Effector memory CD8-positive, alpha-beta T cell (primary cell): ENCODE measurements at places on chromosomes 5 and 9.

- H3K36me3 ChIP-seq: peaks cover 11% of the 10 kb centered on the region
- no peak overlapping the region for H3K27ac ChIP-seq
Measured at GRCh38 chr5:14851999-14852526, 19.5 kb downstream of the ANKH start.

- H3K4me1 ChIP-seq: no peaks in the 10 kb centered on the region
- no peak for DNase-seq
- no peak overlapping the region for H3K27ac ChIP-seq
- H3K4me3 ChIP-seq: no peak overlapping the region
Measured at GRCh38 chr9:89866701-89867100, 261.9 kb downstream of the GADD45G start.

DNA sequence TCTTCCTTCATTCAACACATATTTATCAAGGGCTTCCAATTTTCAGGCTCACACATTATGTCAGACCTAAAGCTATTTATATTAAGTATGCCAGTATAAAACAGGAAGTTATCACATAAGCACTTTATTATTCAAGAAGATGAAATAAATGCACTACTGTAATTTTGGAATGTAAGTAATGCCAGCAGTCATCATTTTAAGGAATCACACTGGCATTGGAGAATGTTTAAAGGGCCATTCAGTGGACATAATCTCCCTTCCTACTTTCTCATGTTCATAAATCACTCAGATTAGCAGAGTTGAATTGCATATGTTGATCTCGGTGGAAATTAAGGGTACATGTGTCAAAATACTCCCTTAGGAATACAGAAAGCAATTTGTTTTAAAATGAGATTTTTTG is 164.4 kb downstream of the GIN1 start:
- H3K4me3 ChIP-seq: no peak overlapping the region
- H3K27ac ChIP-seq: no peak overlapping the region
- DNase-seq: no peak
- peaks cover 11% of the 10 kb centered on the region for H3K36me3 ChIP-seq
- H3K4me1 ChIP-seq: no peaks in the 10 kb centered on the region

- DNase-seq: no peak
- peak overlapping the region; percentile 20 for H3K27ac ChIP-seq
- no peak overlapping the region for H3K4me3 ChIP-seq
Measured at GRCh38 chr9:133621725-133622267, 12.6 kb upstream of the FAM163B start.

DNA sequence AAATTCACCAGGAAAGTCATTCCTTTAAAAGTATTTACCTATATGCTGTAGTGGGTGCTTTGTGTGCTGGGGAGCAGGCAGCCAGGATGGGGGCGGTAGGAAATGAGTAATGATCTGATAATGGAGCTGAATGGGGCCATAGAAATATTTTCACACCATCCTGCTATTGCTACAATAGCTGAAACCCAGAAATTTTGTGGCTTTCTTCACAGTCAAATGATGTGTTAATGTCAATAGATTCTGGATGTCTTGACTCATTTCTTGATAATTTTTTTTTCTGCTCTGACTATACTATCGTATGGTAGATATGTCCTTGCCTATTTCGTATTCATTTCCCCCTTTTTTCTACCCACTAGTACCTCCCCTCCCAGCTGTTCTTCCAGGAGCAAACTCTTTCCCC is 59.5 kb downstream of the RORB start:
- DNase-seq: no peak
- no peak overlapping the region for H3K4me3 ChIP-seq
- no peaks in the 10 kb centered on the region for H3K36me3 ChIP-seq
- H3K4me1 ChIP-seq: no peaks in the 10 kb centered on the region
- H3K27me3 ChIP-seq: no peaks in the 10 kb centered on the region

DNA sequence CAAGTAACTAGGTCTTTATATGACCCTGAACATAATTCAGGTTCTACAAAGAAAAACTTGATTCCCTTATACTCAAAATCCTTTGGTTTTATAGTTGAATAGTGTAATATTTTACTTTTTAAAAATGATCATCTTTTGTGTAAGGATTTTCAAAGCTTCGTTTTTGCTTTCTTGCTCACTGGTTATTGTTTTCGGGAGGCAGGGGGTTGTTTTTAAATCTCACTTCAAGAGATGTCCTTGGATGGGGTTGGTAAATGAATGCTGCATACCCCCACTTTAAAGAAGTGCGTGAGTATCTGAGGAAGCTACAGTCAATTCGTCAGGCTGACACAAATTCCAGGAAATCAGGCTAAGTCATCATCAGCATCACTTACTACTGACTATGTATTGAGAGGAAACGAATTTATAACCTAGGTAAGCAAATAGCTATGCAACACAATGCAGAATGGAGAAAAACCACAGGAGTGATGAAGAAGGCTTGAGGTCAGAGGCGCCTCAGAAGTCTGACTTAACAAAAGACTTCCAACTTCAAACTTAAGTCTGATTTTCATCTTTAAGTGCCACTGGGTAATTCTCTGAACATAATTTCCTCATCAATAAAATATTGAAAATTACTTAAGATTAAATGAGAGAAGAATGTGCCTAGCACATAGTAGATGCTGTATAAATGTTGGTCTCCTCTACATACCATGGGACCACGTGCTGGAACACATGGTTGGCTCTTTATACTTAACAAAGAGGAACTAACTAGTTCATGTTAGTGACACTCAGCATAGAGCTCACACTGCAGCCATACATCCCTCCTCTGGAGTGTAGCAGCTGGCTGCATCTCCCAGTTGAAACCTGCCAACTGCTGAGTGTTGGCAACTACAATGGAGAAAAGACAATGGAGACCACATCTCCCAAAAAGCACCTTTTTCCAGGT is 106.0 kb upstream of the KIF2A start:
- no peaks in the 10 kb centered on the region for H3K36me3 ChIP-seq
- no peak overlapping the region for H3K27ac ChIP-seq
- no peaks in the 10 kb centered on the region for H3K4me1 ChIP-seq
- no peak overlapping the region for H3K4me3 ChIP-seq
- peaks cover 42% of the 10 kb centered on the region for H3K27me3 ChIP-seq
- DNase-seq: no peak

GRCh38 chr5:95761771-95762651 is 30.9 kb downstream of the RHOBTB3 start:
- no peak for DNase-seq
- H3K36me3 ChIP-seq: no peaks in the 10 kb centered on the region
- H3K27me3 ChIP-seq: no peaks in the 10 kb centered on the region
- peaks cover 30% of the 10 kb centered on the region for H3K4me1 ChIP-seq
- no peak overlapping the region for H3K4me3 ChIP-seq

DNA sequence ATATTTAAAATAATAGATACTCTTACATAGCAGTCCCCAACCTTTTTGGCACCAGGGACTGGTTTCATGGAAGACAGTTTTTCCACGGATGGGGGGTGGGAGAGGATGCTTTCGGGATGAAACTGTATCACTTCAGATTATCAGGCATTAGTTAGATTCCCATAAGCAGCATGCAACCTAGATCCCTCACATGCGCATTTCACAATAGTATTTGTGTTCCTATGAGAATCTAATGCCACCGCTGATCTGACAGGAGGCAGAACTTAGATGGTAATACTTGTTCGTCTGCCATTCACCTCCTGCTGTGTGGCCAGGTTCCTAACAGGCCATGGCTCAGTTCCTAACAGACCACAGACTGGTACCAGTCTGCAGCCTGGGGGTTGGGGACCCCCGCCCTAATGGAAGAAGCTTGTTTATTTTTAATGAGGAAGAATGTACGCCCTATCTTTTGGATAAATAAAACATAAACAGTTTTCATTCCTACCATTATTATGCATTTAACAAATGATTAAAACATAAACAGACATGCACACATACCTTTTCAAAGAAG is 187.7 kb downstream of the ZSWIM6 start:
- no peaks in the 10 kb centered on the region for H3K4me1 ChIP-seq
- H3K4me3 ChIP-seq: no peak overlapping the region
- DNase-seq: no peak

DNA sequence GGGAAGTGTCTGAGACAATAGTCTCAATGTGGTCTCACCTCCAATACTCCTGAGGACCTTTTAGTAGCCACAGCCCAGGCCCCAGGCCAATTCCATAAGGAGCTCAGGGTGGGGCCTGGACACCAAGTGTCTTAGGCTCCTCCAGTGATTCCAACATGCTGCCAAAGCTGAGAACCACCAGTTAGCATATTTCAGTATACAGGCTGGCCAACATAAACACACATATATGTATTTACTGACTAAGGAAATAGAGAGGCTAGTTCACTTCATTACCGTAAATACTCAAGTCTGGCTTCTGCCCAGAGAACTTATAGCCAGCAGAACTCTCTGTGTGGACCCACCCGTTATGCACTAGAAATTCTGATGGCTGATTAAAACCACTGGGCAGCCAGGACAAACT is 24.1 kb downstream of the S1PR3 start:
- H3K27ac ChIP-seq: no peak overlapping the region
- no peaks in the 10 kb centered on the region for H3K4me1 ChIP-seq
- H3K27me3 ChIP-seq: peaks cover 16% of the 10 kb centered on the region

GRCh38 chr9:105046907-105047741 is 119.2 kb upstream of the ABCA1 start:
- no peaks in the 10 kb centered on the region for H3K4me1 ChIP-seq
- H3K27ac ChIP-seq: no peak overlapping the region
- no peak overlapping the region for H3K4me3 ChIP-seq
- H3K27me3 ChIP-seq: peaks cover 6% of the 10 kb centered on the region
- DNase-seq: no peak

DNA sequence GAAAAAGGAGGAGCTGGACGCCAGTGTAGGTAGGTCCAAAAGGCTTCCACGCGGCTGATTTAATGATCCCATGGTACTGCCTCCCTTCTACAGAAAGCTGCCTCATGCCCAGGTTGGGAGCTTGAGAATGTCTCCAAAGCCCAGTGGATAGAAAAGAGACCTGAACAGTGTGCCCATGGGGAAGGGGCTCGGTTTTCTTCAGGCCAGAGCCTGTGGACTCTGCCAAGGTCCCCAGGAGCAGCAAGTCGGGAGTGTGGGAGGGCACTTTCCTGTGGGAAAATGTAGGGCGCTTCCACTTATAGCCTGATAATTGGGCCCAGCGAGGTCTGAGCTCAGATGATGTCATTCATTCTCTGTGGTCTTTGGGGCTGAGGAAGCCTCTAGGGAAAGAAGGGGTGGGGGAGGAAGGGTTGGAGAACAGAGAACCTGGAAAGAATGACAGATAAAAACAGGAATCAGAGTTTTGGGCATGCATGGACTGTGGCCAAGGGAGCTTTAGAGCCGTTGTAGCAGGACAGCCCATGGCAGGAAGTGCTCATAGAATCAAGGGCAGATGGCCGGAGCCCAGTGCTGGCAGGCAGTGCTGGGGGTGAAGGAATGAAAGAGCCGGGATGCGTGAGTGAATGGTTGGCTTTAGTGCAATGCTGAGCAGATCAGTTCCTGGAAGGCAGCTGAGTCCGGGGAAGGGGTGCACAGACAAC is 42.5 kb upstream of the SH3PXD2B start:
- H3K27me3 ChIP-seq: peaks cover 88% of the 10 kb centered on the region
- no peak overlapping the region for H3K4me3 ChIP-seq
- H3K36me3 ChIP-seq: peaks cover 3% of the 10 kb centered on the region
- DNase-seq: no peak

DNA sequence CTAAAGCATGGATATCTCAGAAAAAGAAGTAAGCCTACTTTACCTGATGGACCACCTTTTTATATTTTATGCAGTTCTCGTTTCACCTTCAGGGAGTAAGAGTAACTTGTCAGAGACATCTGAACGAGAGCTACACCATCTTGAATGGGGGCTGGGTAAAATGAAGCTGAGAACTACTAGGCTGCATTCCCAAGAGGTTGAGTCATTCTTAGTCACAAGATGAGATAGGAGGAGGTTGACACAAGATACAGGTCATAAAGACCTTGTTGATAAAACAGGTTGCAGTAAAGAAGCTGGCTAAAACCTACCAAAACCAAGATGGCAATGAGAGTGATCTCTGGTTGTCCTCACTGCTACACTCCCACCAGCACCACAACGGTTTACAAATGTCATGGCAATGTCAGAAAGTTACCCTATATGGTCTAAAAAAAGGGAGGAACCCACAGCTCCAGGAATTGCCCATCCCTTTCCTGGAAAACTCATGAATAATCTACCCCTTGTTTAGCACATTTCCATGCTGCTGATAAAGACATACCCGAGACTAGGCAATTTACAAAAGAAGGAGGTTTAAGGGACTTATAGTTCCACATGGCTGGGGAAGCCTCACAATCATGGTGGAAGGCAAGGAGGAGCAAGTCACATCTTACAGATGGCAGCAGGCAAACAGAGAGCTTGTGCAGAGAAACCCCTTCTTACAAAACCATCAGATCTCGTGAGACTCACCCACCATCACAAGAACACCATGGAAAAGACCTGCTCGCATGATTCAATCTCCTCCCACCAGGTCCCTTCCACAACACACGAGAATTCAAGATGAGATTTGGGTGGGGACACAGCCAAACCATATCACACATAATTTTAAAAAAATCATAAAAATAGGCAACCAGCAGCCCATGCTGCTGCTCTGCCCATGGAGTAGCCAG is 62.5 kb downstream of the GIN1 start:
- H3K27ac ChIP-seq: no peak overlapping the region
- H3K4me1 ChIP-seq: peaks cover 2% of the 10 kb centered on the region
- H3K36me3 ChIP-seq: no peaks in the 10 kb centered on the region
- DNase-seq: no peak
- H3K27me3 ChIP-seq: peaks cover 9% of the 10 kb centered on the region

- H3K27me3 ChIP-seq: no peaks in the 10 kb centered on the region
- peak; percentile 37 for DNase-seq
- peak overlapping the region; percentile 80 for H3K4me3 ChIP-seq
- peaks cover 7% of the 10 kb centered on the region for H3K36me3 ChIP-seq
- peaks cover 15% of the 10 kb centered on the region for H3K4me1 ChIP-seq
Measured at GRCh38 chr9:19161257-19162025, 34.1 kb upstream of the PLIN2 start.

DNA sequence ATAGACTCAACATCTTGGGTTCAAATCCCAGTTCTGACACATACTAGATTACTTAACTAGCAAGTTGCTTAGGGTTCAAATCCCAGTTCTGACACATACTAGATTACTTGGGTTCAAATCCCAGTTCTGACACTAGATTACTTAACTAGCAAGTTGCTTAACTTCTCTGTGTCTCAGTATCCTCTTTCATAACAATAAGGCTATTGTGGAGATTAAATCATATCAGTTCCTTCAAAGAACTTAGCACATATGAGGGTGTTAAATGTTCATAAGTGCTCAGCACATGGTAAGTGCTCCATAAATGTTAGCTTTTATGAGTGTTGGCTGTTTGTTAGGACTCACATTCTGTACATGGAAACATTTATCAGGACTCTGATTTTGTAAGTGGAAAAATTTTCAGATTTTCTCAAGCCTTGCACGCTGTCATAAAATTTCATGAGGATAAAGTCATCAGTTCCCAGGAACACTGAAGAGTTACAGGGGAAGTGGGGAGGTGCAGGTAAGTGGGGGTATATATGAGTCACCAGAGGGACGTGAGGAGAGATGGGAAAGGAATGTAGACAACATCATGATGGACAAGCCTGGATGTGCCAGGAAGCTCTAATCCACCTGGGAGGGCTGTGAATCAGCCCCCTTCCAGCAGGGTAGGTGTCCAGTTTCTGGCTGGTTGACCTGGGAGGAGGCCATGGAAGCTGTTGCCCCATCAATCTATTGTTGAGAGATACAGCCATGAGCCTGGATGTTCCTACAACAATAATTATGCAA is 532.2 kb upstream of the WWC1 start:
- DNase-seq: no peak
- no peak overlapping the region for H3K4me3 ChIP-seq
- H3K36me3 ChIP-seq: no peaks in the 10 kb centered on the region
